Esophagus squamous epithelium (tissue), 5 donors: ENCODE measurements at places on chromosomes 6 and 20. TPM values are rescaled to one million over a fixed set of nuclear protein-coding genes. Genes with fewer than 3 reads are reported as not detected.

DNA sequence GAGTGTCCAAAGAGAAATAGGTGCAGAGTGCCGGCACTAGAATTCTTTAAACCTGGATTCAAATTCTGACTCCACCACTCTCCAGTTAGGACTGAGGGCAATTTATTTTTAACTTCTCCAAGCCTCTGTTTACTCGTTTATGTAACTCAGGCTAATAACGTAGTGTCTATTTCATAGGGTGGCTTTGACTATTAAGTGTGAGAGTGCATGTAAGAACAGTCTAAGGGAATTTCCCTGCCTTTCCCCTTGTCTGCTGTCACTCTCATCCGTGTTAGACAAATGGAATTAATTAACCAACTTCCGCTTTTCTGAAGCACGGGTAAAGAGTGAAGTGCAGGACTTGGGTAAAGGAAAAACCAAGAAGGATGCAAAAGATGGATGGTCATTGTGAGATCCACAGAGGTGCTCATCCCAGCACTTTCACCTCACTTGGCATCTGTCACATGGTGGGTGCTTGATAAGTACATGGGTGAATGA lies 4.1 kb upstream of the ZKSCAN8 start:
- DNase-seq, result no peak

DNA sequence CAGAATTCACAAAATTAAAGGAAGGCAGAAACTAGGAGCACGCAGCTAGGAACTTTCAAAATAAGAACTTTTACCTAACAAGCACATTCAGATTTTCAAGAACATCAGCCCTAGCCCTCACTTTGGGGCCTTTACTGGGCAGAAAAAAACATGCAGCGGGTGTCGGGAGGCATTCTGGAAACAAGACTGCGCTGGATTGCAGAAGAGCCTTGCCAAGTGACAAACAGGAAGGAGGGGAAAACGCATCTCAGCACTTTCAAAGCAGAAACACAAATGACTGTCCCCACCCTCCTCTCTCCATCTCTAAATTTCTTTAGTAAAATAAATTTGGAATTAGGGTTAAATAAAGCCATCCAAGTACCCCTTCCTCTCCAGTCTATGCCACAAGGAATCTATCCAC lies 74.6 kb upstream of the RREB1 start:
- no peak for DNase-seq

GRCh38 chr6:32568561-32568960 lies 21.1 kb downstream of the HLA-DRB1 start:
- no peak for DNase-seq

- no peak for DNase-seq
Measured at GRCh38 chr20:43755390-43755789, 28.6 kb upstream of the GTSF1L start.

DNA sequence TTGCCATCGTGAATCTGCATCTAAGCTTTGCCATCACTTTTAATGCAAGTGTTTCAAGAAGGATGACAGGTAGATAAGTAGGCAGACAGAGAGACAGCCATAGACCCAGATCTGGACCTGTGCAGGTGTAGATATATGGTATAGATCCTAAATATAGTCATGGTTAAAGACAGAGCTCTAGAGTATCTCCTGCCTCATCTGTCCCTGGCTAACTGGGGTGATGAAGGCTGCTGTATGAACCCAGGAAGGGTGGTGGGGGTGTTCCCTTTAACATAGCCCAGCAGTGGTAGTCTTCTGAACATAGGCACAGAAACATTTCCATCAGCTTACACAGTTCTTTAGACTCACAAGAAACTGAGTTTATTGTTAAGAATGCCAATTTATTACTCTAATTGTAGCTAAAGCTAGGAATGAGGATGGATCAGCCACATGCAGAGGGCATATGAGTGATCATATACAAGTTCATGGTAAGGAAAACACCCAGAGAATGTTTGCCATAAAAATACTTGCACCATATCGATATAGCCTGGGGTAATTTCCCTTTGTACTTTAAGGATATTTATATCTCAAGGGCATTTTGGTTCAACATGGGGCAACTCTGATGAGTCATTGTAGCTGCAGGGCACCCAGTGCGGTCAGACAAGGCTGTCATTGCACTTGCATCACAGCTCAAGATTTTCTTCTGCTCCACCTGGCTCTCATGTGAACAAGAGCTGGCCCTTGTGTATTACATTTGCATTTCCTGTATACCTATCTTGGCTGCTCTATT lies 587.2 kb downstream of the EPM2A start:
- DNase-seq, result no peak

DNA sequence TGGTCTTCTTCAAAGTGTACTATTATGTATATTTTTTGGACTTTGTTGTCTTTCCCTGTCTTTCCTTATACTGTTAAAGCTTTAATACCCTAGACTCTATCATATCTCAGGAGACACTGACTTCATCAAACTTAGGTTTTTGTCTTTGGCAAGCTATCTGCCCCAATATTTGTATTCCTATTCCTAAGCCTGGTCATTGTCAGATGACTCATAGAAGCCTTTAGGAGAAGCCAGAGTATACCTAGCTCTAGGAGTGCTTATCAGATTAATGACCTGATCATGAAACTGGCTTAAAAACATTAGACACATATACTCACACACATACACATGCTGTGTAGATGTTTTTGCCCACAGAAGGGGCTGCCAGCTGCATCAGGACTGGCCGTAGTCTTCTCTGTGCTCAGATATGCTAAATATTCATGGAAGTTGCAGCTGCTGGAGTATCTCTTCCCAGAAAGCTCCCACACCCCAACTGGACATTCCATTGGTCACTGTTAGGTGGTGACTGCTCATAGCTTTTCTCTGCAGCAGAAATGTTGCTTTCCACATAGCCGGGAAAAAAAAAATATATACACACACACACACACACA lies 102.0 kb downstream of the ANKS1A start:
- DNase-seq, result no peak

GRCh38 chr20:47999166-47999565 lies 213.9 kb upstream of the SULF2 start:
- DNase-seq, result no peak

Gene RAB32
- 18.3 TPM for total RNA-seq

Gene RPN2
- 164 TPM for total RNA-seq

Gene GJA10
- total RNA-seq, result not detected

Gene OOEP
- 0.35 TPM for total RNA-seq
